Stomach (tissue), 19 donors: ENCODE measurements at places on chromosomes 5 and 9. TPM values are rescaled to one million over a fixed set of nuclear protein-coding genes. Genes with fewer than 3 reads are reported as not detected.

- no peaks in the 10 kb centered on the region for H3K27me3 ChIP-seq
- no peak overlapping the region for H3K4me3 ChIP-seq
- no peaks in the 10 kb centered on the region for H3K36me3 ChIP-seq
- H3K4me1 ChIP-seq = no peaks in the 10 kb centered on the region
These were observed 232.9 kb downstream of the SPOCK1 start for GRCh38 chr5:137266186-137266585.

DNA sequence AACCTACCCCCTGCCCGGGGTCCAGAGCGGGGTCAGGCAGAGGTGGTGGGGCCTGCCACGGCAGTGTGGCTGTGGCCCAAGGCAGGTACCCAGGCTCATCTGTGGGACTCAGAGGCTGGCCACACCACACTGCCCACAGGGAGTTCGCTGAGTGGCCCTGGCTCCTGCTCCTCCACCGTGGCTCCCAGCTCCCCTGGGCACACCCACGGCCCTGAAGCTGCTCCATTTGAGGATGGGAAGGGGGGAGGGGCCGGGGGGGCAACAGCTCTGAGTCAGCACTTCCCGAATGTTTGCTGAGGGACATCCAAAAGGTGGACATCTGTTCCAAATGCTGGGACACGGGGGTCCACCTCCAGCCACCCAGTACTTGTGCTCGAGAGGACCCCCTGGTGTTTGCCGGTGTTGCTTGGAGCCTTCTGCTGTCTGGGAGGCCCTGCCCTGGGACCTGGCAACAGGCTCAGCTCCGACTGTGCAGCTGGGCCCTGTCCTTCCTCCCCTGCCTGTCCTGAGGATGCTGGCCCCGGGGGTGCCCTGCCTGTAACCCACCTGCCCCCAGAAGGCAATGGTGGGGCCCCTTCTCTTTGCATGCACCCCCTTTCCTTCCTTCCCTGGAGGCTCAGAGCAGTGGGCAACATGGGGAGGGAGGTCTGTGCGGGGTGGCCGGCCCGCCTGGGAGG is 2.5 kb upstream of the NRARP start:
- H3K27me3 ChIP-seq = peaks cover 38% of the 10 kb centered on the region
- H3K4me1 ChIP-seq = peaks cover 63% of the 10 kb centered on the region
- no peak for DNase-seq

- H3K4me1 ChIP-seq = no peaks in the 10 kb centered on the region
- no peak overlapping the region for H3K27ac ChIP-seq
- no peak for DNase-seq
- no peak overlapping the region for H3K4me3 ChIP-seq
- no peaks in the 10 kb centered on the region for H3K27me3 ChIP-seq
These were observed 10.9 kb upstream of the NDFIP1 start for GRCh38 chr5:142097681-142098080.

GRCh38 chr9:134374301-134375010 is 48.2 kb downstream of the RXRA start:
- no peaks in the 10 kb centered on the region for H3K36me3 ChIP-seq
- DNase-seq = no peak
- H3K27me3 ChIP-seq = no peaks in the 10 kb centered on the region
- H3K4me1 ChIP-seq = peaks cover 100% of the 10 kb centered on the region
- H3K4me3 ChIP-seq = no peak overlapping the region

DNA sequence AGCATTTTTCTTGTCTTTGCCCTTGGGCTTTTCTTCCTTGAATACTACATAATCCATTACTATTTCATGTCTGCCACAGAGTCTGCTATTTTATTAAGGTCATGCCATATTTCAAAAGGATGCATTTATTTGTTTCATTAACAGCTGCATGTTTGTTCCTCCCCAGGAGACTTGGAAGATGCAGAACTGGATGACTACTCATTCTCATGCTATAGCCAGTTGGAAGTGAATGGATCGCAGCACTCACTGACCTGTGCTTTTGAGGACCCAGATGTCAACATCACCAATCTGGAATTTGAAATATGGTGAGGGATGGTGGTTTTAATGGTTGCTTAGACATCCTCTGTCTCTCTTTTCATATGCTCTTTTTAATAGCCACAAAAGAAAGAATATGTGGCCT is 4.0 kb downstream of the IL7R start:
- DNase-seq = no peak
- no peaks in the 10 kb centered on the region for H3K27me3 ChIP-seq
- H3K4me1 ChIP-seq = no peaks in the 10 kb centered on the region
- no peak overlapping the region for H3K27ac ChIP-seq

DNA sequence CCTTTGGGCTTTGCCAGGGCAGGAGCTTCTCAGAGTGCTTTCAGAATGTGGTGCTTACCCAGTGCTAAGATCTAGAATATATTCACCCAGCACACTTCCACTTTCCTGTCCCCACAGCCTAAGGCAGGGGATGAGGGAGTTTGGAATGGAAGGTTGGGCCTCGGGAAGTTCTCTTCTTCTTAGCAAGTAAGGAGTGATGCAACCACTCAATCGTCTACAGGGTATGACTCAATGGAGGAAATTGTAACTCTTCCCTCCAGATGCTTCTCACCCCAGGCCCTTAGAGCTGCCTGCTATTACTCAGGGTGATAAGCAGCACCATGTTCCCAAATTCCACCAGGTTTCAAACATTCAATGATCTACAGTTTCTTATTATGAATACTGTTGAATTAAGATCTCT is 30.8 kb upstream of the AGGF1 start:
- H3K27ac ChIP-seq = no peak overlapping the region
- H3K4me3 ChIP-seq = no peak overlapping the region
- H3K36me3 ChIP-seq = no peaks in the 10 kb centered on the region
- no peak for DNase-seq
- H3K4me1 ChIP-seq = no peaks in the 10 kb centered on the region

GRCh38 chr9:22103685-22104575 is 94.8 kb upstream of the CDKN2B start:
- H3K27ac ChIP-seq = peak overlapping the region; percentile 61
- H3K36me3 ChIP-seq = no peaks in the 10 kb centered on the region
- H3K4me3 ChIP-seq = no peak overlapping the region
- peaks cover 17% of the 10 kb centered on the region for H3K4me1 ChIP-seq
- no peaks in the 10 kb centered on the region for H3K27me3 ChIP-seq

PRRC2B gene
- 73.1 TPM for total RNA-seq

PCDHB6 gene
- 1.3 TPM for total RNA-seq

CCL28 gene
- not detected for total RNA-seq

ISCA1 gene
- 68.1 TPM for total RNA-seq

SPATA31E1 gene
- total RNA-seq = not detected

PIP5K1B gene
- total RNA-seq = 13.0 TPM

TRIM41 gene
- total RNA-seq = 70.4 TPM

MAP1B gene
- total RNA-seq = 38.9 TPM

GABRG2 gene
- total RNA-seq = 0.14 TPM

DMRT3 gene
- not detected for total RNA-seq

PCDHA1 gene
- not detected for total RNA-seq

FGF10 gene
- total RNA-seq = 27.2 TPM

SPINK7 gene
- not detected for total RNA-seq
